Suppressor macrophage (primary cell): ENCODE measurements at places on chromosomes 12 and 14.
A peak's percentile ranks its signal among the peaks of the same experiment; 100 is the strongest.

GRCh38 chr12:1827826-1828805, 7.8 kb downstream of the LRTM2 start:
- DNase-seq, result no peak

- DNase-seq, result no peak
These were observed 123.7 kb upstream of the MDM1 start for GRCh38 chr12:68455691-68456345.

GRCh38 chr12:131057211-131057721, 103.6 kb downstream of the ADGRD1 start:
- no peak for DNase-seq

DNA sequence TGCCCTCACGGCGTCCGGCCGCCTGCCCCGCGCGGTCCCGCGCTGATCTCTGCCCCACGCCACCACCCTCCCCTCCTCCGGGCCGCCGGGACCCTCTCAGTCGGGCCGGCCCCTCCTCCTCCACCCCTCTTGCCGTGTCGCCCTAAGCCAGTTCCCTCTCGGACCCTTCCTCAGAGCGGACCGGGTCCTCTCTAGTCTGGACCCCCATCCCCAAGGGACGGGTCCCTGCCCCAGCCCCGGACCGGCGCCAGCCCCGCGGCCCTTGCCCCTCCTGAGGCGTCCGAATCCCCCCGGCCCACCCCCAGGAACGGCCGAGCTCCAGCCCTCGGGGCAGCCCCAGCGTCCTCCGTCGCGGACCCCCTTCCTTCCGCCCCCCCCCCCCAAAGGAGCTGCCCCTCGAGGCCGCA, 485 bp downstream of the PPP4R4 start:
- DNase-seq, result no peak

GRCh38 chr14:54786838-54787237, 115.8 kb downstream of the GCH1 start:
- DNase-seq, result no peak

DNA sequence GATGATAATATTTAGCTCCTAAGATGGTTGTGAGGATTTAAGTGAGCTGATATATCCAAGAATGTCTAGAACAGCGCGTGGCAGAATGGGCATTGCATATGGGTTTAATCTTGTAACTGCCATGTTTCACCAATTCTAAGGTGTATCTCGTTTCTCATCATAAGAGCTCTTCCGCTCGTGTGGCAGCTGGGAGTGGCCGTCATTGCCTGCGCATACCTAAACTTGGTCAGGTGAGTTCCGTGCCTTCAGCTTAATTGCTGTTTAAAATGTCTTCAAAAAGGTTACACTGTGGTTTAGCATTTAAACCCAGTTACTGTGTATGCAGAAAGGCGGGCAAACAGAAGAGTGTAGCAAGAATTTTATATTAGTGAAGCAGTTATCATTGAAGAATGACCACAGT, 4.5 kb upstream of the AQP2 start:
- no peak for DNase-seq

GRCh38 chr12:80509781-80510556, 65.9 kb downstream of the PTPRQ start:
- no peak for DNase-seq

- no peak for DNase-seq
These were observed 49.2 kb upstream of the DICER1 start for GRCh38 chr14:95206534-95206933.

GRCh38 chr12:127401536-127401935, 865.4 kb upstream of the TMEM132C start:
- DNase-seq, result no peak

GRCh38 chr12:128388461-128389000, 121.6 kb downstream of the TMEM132C start:
- no peak for DNase-seq

- no peak for DNase-seq
These were observed 330.5 kb upstream of the SFSWAP start for GRCh38 chr12:131380220-131380964.

DNA sequence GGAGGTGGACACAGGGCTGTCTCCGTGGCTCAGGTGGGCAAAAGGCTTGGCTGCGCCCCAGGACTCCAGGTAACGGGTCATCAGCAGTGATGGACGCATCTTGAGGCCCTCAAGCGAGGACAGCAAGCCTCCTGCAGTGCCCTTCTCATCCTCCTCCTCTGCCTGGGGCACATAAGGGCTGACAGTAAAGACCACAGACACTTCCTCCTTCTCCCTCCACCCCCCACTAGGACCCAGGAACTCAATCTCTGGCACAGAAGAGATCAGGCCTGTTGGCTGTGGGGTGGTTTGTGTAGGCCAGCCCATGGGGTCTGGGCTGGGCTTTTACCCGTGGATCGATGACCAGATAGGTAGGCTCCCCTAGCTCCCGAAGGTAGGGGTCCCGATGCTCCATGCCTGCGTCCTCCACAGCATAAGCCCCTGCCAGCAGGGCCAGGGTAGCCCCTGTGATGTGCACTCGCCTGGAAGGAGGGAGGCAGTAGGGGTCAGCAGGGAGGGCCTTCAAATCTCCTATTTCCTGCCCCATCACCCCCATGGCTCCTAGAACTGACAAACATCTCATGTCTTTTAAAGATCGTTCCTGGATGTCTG, 5.7 kb downstream of the ADCY4 start:
- peak; percentile 45 for DNase-seq

- DNase-seq, result no peak
These were observed 50.8 kb downstream of the GALNT9 start for GRCh38 chr12:132278401-132279183.

- DNase-seq, result peak; percentile 60
These were observed 508 bp downstream of the HNRNPC start for GRCh38 chr14:21268617-21269251.

- DNase-seq, result no peak
These were observed 19.6 kb upstream of the LRP1-AS start for GRCh38 chr12:57166971-57167371.

DNA sequence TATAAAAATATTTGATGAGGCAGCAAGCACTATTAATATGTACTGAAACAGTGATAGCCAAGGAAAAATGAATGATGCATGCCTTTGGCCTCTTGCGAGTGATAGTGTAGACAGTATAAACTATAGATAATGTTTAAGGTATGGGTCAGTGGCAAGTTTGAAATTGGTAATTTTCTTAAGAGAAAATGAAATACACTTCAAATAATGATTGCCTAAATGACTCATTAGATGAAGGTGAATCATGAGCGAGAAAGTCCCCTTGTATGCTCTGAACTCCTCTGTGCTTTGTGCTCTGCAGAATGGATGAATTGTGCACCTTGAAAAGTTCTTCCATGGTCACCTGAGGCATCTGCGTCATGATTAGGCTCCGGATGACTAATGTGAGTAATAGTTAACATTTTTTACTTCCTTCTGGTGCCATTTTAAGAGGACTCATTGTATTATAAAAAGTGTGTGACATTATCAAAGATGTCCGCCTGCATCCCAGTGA, 84.9 kb upstream of the RTL1 start:
- no peak for DNase-seq

DNA sequence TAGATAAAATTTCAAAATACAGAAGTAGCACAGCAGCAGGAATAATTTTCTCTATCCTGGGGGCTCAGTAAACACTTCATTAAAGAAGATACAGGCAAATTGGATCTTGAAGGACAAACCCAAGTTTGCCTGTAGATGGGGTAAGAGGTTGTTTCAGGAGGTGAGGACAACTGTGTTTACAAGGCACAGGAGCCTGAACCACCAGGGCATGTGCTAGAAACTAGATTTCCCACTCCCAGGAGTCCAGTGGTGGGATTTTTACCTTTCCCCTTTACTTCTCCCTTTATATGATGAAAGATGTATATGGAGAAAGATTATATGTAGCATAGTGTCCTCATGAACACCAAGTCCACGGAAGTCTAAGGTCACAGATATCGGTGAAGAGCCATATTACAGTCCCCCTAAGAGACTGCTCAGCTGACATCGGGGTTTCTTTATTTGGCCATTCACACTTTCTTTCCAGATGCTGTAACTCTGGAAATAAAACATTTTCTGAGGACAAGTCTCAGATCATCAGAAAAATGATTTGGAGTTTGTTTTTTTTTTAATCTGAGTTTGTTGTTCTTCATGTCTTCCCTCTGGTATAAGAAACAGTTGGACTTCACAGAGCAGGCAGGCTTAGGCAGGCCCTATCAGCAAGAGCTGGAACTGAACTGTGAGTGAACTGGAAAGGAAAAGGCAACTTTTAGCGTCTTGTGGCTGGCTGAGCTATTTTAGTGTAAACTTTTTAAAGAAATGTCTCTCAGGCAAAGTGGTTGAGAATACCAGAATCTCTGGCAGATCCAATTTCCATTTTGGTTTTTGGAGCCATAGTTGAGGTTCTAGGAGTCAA, 8.0 kb upstream of the EVL start:
- peak; percentile 50 for DNase-seq

DNA sequence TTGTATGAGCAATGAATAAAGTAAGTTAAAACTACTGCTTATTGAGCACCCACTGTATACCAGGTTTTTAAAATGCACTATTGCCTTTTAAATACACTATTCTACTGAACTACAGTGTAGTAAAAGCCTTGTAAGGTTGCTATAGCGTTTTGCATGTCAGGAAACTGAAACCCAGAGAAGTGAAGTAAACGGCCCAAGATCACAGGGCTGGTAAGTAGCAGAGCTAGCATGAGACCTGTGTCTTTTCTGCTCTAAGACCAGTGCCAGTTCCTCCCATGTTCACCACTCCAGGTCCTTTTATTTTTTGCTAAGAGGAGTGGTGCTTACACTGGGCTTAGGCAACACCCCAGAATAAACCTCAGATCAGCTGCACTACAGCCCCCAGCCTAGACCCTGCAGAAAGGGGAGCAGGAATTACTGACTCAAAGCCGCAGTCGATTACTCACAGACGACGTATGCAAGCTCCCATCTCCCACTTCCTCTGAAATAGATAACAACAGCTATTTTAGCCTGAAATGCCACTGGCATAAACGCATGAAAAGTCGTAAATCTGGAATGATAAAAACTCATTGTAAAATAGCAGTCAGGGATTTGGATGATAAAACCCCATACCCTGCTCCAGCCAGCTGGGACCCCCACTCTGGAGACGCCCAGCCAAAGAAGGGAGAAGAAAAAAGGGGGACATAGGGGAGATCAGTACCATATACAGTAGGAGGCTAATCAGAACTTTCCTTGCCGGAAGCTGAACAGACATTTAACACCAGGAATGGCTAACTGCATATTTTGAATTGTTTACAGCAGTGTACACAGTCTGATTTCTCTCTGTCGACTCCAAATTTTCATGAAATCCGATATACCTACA, 108.3 kb downstream of the NUAK1 start:
- no peak for DNase-seq
